ENCODE measurements at places on chromosomes 4 and X.

DNA sequence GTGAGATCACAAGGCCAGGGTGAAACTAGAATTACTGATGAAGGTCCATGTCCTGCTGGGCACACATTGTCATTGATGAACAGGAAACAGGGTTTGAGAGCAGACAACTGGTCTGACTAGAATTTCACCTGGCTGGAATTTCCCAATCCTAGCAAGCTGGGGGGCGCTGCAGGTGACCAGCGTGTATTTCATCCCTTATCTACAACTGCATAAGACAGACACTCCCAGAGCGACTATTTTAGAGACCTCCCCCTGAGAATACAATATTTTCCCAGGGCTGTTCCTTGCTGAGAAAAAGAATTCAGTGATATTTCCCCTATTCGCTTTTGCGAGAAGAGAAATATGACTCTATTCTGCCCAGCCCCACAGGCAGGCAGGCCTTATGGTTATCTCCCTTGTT, 432.6 kb upstream of the GALNT7 start:
- DNase-seq: no peak

DNA sequence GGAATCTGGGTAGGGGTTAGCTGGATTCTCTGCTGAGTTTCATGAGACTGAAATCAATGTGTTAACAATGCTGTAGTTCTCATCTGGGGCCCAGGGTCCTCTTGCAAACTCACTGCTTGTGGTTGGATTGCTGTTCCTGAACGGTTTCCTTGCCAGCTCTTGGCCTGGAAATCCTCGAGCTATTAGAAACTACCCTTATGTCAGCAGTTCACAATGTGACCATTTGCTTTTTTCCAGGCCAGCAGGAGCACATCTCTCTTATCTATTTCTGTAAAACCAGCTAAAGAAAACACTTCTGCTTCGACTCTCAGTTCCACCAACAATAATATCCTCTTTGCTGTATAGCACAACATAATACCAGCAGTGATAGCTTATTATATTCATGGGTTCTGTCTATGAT, 140.1 kb upstream of the TRAM1L1 start:
- DNase-seq: no peak

DNA sequence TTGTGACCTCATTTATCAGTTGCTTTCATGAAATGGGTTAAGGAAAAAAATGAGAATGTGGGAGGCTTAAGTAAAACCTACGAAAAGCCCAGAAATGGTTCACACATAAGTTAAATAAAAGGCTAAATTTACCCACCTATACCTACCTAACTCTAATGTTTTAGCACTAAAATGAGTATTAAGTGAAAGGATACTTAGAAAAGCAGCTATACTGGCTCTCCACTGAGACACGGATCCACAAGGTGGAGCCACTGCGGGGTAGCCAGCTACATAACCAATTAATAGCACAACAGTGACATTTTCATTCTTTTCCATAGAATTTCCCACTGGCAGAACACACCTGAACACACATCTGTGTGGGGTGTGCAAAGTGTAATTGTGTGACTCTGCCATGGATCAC, 101.9 kb downstream of the MAML3 start:
- DNase-seq: no peak

- DNase-seq: no peak
Measured at GRCh38 chr4:83043801-83044407, 8.9 kb downstream of the COPS4 start.

DNA sequence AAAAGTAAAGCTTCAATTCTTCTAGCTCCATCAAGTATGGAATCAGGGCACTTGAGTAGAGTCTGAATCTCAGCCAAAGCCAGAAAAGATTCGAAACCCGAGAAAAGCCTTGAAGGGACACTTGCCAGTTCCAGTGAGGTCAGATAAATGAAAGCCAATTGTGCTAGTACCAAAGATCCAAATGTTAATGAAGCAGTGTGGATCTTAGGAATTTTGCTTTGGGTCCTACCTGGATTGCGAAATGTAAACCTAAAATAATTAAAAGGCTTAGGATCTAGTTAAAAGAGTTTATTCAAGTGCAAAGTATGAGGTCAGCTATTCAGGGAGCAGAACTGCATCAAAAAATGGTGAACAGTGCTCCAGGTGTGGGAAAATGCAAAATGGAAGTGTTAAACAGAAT, 552.6 kb downstream of the NAP1L3 start:
- no peak for DNase-seq

DNA sequence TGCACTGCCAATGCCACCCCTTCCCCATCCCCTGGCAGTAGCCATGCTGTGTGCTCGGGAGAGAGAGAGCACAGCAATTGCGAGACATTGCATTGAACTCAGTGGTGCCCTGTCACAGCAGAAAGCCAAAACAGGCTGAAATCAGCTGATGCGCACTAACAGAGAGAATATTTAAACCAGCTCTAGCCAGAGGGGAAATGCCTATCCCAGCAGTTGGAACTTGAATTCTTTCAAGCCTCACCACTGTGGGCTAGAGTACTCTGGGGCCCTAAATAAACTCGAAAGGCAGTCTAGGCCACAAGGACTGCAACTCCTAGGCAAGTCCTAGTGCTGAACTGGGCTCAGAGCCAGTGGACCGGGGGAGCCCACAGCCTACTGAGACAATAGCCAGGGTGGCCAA, 17.7 kb upstream of the RP2 start:
- no peak for DNase-seq

GRCh38 chr4:80076681-80077080, 3.7 kb upstream of the ANTXR2 start:
- DNase-seq: no peak

DNA sequence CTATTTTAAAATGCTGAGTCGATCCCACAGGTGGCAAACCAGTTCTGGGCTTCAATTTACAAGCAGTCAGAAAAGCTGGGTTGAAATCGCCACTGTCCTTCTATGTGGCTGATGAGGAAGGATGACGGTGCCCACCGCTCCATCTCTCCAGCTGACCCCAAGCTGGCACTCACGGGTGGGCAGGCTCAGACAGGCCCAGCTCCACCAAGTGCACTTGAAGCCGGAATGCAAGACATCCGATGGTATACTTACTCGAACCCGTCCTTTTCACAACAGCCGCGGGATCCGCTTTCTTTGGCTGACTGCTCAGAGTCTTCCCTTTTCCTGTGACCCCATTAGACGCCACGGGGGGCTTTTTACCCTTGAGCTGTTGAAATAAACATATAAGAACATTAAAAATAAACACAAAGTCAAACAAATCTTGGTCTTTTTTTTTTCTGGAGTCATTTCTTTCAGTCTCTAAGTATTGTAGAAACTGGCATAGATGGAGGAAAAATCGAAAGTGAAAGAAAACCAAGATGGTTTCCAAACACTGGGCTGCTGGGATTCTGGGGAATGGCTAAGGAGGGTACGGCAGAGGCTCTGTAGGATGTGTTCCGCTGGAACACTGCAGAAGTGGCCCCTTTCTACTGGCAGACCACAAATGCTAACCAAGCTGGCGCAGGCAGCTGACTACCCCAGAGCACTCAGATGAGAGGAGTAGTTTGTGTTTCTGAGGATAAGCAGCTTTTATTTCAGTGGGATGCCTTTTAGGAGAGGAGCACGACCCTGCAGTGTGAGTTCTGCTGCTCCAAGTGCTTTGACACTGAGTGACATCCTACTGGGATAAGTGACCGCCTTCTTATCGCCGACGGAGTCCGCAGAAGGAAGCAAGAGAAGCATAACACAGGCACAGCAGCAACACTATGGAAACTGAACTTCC, 160.9 kb downstream of the AFAP1 start:
- no peak for DNase-seq

DNA sequence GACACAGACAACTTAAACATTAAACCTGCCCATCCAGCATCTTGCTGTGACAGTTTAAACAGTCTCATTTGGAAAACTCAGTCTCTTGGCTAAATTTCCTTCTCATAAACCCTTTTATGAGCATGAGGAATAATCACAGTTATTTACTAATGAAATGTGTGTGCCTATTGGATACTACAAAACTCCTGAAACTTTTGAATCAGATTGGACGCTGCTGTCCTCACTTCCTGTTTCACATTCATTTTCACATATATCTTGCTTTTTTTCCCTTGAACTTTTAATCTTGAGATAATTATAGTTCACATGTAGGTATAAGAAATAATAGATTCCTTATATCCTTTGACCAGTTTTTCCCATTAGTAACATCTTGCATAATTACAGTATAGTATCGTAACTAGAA, 111.7 kb downstream of the CDKL5 start:
- no peak for DNase-seq

DNA sequence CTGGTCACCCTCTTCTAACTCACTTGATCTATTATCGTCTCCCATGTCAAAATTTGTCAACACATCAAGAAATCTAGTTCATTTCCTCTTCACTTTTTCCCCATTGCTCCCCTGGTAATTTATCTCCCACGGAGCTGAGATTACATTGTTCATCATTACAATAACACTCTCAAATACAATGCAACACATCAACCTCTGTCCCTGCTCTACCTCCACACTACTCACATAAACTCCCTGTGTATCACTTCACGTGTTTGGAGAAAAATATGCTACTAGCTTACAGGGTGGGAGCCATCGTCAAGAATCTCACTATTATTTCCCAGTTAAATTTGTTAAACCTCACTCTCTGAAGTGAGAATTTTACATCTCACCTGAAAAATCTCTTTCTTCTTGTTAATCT, 1006.4 kb downstream of the ARAP2 start:
- DNase-seq: no peak

- DNase-seq: no peak
Measured at GRCh38 chrX:11967986-11968869, 170.0 kb upstream of the FRMPD4 start.

GRCh38 chrX:53374923-53375322, 47.5 kb downstream of the SMC1A start:
- DNase-seq: no peak

- no peak for DNase-seq
Measured at GRCh38 chrX:20285511-20285910, 18.8 kb upstream of the RPS6KA3 start.

DNA sequence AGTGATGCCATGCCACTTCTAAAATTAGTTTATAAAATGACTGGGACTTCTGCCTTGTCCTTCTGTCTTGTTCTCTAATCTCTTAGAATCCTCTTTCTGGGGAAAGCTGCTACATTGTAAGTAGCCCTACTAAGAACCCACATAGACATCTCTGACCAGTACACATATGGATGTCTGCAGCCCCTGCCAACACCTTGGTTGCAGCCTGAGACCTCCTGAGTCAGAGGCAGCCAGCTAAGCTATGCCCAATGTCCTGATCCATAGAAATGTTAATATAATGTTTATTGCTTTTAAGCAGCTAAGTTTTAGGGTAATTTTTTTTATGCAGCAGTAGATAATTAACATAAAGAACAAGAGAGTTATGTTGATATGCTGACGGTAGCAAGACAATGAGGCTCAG, 1029.5 kb upstream of the INTU start:
- DNase-seq: no peak

DNA sequence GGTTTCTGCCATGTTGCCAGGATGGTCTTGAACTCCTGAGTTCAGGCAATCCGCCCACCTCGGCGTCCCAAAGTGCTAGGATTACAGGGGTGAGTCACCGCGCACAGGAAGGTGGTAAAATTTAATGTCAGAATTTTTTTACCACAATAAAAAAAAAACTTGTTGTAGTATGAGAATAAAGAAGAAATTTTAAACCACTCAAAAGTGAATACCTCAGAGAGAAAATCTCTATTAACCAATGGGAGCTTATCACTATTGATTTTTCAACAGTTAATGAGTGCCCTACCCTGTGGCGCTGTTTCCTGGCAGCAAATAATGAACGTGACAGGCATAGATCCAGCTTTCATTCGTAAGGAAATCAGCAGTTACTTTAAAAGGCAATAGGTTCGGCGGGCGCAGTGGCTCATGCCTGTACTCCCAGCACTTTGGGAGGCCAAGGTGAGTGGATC, 32.7 kb upstream of the SLC25A4 start:
- DNase-seq: no peak

DNA sequence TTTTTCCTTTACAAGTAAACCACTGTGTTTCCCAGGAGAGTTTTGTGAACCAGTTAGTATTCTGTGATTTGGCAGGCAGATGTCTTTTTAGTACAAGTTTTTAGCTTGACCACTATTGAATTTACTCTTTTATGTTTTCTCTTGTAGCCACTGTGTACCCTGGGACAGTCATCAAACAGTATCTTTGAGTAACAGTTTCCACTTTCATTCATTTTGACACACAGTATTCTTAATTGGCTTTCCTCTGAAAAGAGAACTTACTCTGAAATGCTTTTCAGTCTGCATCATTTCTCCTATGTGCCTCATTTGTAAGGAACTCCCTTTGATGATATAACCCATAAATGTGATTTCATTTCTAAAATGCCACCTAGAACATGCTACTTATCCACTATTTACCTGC, 476.5 kb downstream of the PDGFC start:
- no peak for DNase-seq

GRCh38 chrX:151153086-151153485, 23.3 kb upstream of the GPR50 start:
- DNase-seq: peak; percentile 34

- DNase-seq: no peak
Measured at GRCh38 chr4:73417973-73418372, 13.9 kb downstream of the ALB start.

GRCh38 chrX:43718081-43718480, 62.0 kb downstream of the MAOA start:
- DNase-seq: no peak

GRCh38 chrX:43316146-43316545, 340.0 kb upstream of the MAOA start:
- DNase-seq: no peak

GRCh38 chr4:61407642-61408618, 207.8 kb downstream of the ADGRL3 start:
- peak; percentile 66 for DNase-seq

DNA sequence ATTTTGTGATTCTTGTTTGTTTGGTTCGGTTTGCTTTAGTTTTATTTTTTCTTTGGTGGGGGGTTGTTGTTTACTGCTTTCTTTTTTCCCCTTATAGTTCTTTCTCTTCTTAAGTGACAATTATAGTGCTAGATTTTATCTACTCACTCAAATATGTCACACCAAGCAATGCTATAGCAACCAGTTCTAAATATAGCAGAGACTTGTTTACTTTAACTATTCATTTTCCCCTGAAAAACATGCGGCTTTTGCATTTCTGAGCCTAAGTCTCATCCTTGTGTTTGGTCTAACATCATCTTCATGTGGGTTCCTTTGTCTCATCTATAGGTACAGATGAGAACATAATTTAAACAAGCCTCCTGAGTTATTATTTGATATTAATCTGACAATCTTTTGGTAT, 676.6 kb downstream of the FAT4 start:
- DNase-seq: no peak

DNA sequence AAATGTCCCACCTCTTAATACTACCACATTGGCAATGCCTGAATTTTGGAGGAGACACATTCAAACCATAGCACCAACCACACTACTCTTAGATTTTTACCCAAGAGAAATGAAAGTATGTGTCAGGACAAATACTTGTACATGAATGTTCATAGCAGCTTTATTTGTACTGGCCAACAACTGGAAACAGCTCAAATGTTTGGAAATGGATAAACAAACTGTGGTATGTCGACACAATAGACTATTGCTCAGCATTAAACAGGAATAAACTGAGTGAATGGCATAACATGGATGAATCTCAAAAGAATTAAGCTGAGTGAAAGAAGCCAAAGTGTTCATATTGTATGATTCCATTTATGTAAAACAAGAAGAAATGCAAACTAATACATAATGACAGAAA, 18.5 kb upstream of the EDA start:
- DNase-seq: no peak

GRCh38 chr4:31787701-31788100, 1067.5 kb downstream of the PCDH7 start:
- DNase-seq: no peak
